ENCODE measurements at places on chromosomes 12 and 14.

GRCh38 chr12:54134395-54134794 is 54.4 kb downstream of the SMUG1 start:
- DNase-seq, result no peak

GRCh38 chr12:124413401-124413800 is 118.5 kb downstream of the RFLNA start:
- DNase-seq, result no peak

GRCh38 chr14:51422704-51423103 is 182.7 kb downstream of the TMX1 start:
- no peak for DNase-seq

DNA sequence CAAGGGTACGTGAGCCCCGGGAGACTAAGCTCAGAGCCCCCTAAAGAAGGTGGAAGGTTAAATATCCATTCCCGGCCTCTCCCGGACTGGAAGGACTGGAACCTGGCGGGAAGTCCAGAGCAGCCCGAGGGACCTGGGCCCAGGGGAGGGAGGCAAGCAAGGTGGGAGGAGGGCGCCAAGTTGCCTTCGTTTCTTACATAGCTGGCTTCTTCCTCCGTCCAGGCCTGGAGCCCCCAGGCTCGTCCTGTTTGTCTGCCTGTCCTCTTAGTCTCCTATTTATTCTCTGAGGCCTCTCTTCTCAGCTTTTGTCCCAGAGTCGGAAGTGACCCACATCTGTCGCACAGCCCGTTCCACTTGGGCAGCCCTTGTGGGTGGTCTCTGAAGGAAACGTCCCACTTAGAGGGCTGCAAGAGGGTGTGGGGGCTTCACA is 745 bp downstream of the PCK2 start:
- peak; percentile 28 for DNase-seq

DNA sequence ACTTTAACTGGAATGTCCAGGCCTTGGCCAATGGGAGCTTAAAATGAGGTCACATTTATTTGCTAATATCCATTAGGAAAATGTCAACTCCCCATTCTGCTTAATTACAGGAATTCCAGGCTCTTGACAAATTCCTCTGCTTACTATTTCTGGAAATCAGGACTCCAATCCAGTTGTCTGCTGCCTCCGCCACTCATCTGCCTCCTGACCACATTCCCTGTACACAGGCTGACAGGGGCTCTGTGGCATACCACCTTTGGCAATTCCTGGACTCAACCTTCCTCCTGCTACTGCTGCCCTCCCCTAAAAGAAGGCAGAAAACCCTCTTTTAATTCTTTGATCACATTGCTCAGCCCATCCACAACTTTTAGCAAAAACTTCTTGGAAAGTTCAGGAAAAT is 37.9 kb downstream of the KICS2 start:
- DNase-seq, result no peak

DNA sequence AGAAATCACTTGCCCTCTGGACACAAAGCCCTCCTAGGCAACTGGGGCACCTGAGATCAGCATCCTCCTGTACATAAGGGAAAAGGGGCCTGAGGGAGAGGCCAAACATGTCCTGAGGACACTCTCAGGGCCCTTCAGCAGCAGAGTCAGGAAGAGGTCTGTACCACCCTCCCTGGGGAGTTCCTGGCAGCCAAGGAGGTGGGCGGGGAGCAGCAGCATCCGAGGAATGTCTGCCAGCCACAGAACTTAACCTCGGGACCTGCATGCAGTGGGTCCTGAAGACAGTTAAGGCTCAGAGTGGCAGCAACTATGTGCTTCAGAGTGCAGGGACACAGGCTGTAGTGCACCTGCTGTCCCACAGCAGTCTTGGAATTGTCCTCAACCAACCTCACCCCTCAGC is 62.1 kb downstream of the SPTB start:
- DNase-seq, result no peak

GRCh38 chr12:9634177-9634803 is 26.6 kb upstream of the KLRB1 start:
- peak; percentile 78 for DNase-seq

DNA sequence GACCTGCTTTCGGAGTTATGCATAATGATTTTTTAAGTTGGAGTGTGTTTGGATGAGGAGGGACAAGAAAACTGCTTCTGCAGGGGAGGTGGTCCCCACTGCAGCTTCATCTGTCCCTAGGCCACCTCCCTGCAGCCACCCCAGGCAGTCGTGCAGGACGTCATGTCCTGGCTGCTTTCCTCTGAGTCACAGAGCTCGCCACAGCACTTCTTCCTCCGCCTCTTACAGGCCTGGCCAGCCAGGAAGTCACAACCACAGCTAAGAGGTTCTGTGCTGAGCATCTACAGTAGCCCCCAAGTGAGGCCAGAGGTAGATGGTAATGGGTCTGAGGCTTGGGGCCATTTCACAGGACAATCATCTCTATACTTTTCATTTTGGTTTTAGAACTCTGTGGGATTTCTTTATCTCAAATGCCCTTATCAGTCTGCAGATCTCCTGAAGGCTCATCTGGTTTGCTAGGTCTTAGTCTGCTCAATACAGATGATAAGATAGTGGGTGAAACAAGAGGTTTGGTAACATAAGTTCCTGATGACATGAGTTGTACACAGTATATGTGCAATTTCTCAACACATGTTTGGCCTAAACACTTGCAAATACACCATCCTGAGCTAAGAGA is 106.4 kb downstream of the ARF6 start:
- DNase-seq, result peak; percentile 33

- DNase-seq, result no peak
Observed at GRCh38 chr12:3520711-3521110, 29.7 kb downstream of the PRMT8 start.

Data from activated naive CD4-positive, alpha-beta T cell treated with anti-CD3 and anti-CD28 coated beads, Interleukin-2, amount 50 U/mL, for 16 hours (primary cell).